ENCODE measurements at places on chromosomes 6 and 20. TPM values are rescaled to one million over a fixed set of nuclear protein-coding genes. Genes with fewer than 3 reads are reported as not detected.

E2F3 gene
- total RNA-seq = 9.7 TPM

CALHM4 gene
- total RNA-seq = not detected

ECT2L gene
- total RNA-seq = not detected

SLC26A8 gene
- total RNA-seq = under 0.01 TPM

SULF2 gene
- total RNA-seq = 92.1 TPM

BNIP5 gene
- total RNA-seq = not detected

SDCBP2 gene
- total RNA-seq = 6.0 TPM

LINC00237 gene
- total RNA-seq = not detected

PRR18 gene
- total RNA-seq = not detected

MEI4 gene
- total RNA-seq = not detected

TFAP2D gene
- total RNA-seq = not detected

Measured in dermis blood vessel endothelial cell (primary cell).